Stimulated activated CD8-positive, alpha-beta memory T cell treated with anti-CD3 and anti-CD28 coated beads, Interleukin-2, amount 100 ng/mL, for 48 hours (primary cell): ENCODE measurements at places on chromosomes 3 and 15.

GRCh38 chr3:62625268-62625667 lies 249.9 kb downstream of the CADPS start:
- DNase-seq, result no peak

DNA sequence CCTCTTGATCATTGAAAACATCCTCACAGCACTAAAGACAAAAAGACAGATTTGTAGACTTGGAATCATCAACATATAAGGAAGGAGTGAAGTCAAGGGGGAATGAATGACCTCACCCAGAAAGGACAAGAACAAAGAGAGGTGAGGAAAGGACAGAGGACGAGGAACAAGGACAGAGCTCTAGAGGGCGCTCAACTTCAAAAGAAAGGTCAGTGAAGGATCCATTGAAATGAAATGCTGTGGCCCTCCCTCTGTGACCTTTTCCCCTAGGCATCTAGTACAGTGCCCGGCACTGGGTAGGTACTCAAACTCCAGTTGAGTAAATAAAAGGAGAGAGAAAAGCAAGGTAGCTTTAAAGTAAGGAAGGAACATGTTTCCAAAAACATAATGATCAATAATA lies 2.6 kb downstream of the ATP8B4 start:
- DNase-seq, result no peak

DNA sequence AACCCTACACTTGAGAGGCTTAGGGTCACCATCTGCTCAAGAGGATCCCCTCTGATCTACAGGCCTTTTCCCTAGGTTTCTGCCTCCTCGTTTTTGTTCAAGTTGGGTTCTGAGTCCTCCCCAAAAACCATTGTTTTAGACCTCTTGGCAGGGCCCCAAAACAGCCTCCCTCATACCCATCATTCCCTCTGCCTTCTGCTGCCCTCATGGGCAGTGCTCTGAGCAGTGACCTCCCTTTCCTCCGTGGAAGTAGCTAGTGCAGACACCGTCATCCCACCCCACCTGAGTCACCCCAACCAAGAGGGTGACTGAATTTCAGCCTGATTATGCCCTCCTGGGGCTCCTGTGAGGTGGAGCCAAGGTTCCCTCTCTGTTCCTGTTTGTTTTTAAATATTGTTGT lies 92.0 kb downstream of the RBPMS2 start:
- DNase-seq, result no peak

GRCh38 chr15:100247228-100248225 lies 94.2 kb downstream of the ADAMTS17 start:
- no peak for DNase-seq

DNA sequence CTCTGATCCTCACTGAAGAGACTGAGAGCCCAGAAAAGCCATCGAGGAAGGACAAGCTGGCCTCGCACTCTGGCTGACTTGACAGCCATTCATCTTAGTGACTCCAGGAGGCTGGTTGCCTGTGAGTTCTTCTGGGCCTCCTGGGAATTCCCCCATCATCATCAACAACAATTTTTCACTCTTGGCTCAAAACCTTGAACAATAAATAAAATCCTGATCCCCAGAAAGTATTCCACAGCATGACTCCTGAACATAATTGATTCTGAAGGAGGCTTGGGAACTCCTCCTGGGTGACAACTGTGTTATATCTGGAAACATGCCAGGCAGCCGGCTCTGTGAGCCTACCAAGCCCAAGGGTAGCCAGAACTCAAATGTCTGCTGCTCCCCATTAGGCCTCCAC lies 188.6 kb downstream of the SHQ1 start:
- DNase-seq, result no peak

DNA sequence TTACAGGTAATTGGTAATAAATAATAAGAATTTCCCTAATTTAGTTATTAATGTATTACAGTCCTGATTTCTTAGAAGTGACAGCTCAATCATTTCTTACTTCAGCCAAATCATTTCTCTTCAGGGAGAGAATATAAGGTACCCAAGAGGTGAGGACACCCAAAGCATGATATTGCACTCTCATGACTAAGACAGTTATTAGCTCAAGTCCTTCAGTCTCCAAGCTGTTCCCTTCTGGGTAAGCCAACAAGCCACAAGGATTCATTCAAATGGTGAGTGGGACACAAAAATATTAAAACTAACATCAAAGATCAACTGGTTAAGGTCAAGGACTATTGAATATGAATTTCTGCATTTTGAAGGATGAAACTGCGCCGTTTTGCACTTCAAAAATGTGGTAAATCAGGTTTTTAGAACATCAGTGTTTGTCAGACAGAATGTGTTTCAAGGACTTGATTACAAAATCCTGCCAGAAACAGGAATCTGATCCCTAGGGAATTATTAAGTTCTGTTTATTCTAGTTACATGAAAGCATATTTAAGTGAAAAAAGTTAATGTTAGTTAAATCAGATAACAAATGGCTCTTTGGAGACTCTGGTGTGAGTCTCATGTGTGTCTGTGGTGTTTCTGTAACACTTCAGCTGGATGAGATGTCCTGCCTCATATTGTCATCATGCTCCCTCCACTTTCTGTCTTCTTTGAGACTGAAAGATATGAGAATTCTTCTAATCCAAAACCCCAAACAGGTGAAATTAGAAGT lies 101.7 kb upstream of the COL8A1 start:
- no peak for DNase-seq

- no peak for DNase-seq
These were observed 5.2 kb downstream of the TLE3 start for GRCh38 chr15:70092464-70093027.

DNA sequence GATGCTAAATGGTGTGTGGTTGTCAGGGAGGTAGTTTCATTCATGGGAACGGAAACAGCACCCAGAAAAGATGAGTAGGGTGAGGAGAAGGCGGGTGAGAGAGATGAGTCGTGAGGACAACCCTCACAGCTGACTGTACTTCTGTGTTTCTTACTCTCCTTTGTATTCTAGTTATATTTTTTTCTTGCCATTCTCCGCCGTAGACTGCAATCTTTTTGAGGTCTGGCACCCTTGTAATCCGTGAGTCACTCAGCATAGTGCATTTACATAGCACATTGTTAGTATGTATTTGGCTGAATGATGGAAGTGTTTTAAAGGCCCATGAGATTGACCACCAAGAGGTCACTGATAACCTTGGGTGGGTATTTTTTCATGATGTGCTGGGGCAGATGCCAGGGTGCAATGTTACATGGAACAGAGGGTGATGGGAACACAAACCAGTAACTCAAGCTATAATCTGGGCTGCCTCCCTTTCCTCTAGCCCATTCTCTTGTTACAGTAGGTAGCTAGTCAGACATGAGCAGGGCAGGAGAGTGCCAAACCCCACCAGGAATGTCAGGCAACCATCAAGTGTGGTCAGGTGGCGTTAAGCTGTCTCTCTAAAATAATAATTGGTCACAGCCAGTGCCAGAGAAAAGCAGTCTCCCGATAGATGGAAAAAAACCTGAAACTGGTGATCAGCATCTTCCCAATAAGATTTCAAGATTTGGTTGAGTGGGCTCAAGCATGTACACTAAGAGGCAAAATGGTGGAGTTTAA lies 18.8 kb upstream of the DGKG start:
- DNase-seq, result no peak
